ENCODE measurements at places on chromosomes 6 and 20.

GRCh38 chr6:158174024-158174423 lies 5.9 kb downstream of the GTF2H5 start:
- no peak for DNase-seq

- no peak for DNase-seq
Measured at GRCh38 chr20:1845163-1845523, 50.1 kb upstream of the SIRPA start.

DNA sequence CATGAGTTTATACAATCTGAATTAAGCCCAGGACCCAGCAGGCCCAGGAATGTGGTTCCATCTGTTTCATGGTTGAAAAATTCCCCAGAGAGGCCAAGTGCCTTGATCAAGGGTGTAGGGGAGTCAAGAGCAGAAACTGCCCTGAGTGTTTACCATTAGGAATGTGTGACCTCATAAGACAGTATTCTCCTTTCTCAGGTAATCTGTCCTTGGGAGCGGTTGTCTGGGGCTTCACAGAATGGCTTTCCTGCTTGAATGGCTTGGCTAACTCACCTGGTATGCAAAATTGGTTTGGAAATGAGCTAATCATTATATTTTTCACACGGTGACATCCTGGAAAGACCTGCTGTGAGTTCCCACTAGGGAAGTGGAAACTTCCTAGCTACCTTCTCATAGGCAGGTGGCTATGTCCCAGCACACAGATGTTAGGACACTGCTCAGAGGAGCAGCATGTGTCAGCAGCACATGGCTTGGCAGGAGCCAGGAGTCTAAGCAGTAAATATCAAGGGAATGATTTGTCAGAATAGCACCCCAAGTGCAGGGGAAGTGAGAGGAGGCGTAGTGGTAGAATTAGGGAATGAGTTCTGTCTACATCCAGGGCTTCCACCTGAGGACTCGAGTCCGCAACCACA lies 17.7 kb downstream of the CLIC5 start:
- no peak for DNase-seq

DNA sequence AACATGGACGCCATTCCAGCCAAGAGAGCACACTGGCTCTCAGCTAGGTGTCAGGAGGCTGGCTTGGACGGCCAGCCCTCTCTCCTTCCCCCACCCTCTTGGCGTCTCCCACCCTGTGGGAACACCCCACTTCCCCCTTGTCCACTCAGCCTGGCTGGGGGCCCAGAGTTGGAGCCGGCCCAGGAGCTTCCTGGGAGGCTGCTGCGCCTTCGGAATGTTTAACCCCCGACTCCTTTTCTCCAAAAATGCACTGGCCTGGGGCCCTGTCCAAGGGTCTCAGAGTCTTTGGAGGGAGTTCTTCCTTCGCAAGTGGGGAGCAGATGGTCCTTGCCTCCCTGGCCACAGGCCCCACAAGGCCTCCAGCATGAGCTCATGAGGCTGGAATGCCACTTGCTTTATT lies 4.1 kb downstream of the ADAM33 start:
- DNase-seq = no peak
